Aorta (tissue), 5 donors: ENCODE measurements at places on chromosomes 6 and 20. TPM values are rescaled to one million over a fixed set of nuclear protein-coding genes. Genes with fewer than 3 reads are reported as not detected.

DNA sequence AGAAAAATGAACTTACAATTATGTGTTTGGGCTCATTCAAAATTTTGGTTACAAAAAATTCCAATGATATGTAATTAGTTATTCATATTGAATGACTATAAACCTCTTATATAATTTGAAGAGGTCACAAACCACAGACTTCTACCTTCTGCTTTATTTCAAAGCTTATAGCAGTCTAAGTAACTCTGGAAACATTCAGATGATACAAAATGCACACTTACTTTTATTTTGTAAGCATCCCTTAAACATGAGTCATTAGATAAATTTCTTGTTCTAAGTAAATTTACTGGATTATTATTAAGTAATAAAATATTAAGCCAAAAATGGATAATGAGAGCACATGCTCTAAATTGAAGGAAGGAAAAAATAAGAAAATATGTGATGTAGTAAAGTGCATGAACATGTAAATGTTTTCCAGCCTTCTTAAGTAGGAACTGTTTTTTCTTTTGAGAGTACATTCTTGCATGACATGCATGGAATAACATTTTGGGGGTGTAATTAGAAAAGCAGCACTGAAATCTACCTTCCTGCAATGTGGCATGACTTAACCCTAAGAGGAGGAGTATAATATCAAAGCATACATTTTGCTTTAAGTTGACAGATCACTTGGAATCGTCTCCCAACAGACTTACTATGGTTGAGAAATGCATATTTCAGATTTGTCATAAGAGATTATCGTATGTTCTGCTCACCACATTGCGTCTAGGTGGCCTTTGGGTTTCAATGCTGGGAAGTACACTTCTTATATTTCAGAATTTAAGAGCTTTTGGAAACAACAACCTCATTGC is 372.7 kb upstream of the HSF2 start:
- no peak for DNase-seq

The SIGLEC1 gene
- 55.8 TPM for total RNA-seq

The MUC21 gene
- not detected for total RNA-seq

The RAET1L gene
- not detected for total RNA-seq

GRCh38 chr6:73382462-73383113 is 12.0 kb upstream of the DDX43 start:
- no peak for DNase-seq
